Right ventricle myocardium superior (tissue), 1 donor: ENCODE measurements at places on chromosomes 1 and 21. TPM values are rescaled to one million over a fixed set of nuclear protein-coding genes. Genes with fewer than 3 reads are reported as not detected.

GRCh38 chr1:69787151-69787550 lies 219.4 kb downstream of the LRRC7 start:
- DNase-seq: peak; percentile 9

GRCh38 chr1:159743651-159744410 lies 29.4 kb upstream of the CRP start:
- DNase-seq: no peak

- DNase-seq: no peak
These were observed 41.3 kb downstream of the TTC13 start for GRCh38 chr1:230937371-230937770.

DNA sequence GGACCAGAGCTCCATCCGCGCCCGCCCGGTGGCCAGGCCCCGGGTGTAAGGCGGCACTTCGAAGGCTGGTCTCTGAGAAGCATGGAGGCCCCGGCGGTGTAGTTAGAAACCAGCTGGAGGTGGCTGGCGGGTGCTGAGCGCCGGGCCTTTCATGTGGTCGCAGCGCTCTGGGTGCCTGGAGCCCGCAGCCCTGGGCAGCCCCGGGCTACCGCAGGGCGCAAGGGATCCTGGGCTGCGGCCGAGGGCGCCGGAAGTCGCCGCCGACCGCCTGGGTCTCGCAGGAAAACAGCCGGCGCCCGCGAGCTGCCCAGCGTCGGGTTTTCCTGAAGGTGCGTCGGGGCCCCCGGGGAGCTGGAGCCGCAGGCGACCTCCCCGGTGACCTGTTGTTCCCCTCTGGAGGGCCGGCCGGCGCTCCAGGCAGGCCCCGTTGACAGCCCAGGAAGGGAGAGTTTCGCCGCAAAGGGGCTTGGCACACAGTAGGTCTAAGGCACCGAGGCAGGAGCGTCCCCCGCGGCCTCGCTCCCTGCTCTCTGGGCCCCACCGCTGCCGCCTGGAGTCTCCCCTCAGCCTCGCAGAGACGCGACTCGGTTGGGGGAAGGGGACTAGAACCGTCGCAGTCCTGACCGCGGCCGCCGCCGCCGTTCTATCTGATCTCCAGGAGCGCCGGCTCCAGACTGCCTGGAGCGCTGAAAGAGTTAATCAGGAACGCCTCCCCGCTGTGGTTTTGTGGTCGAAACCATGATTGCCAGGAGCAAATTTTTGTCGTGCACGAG lies 2.7 kb downstream of the GRHL3 start:
- DNase-seq: peak; percentile 68

- no peak for DNase-seq
These were observed 119.7 kb downstream of the C1orf21 start for GRCh38 chr1:184506481-184506880.

Gene LCE5A
- not detected for total RNA-seq

Gene CFHR1
- total RNA-seq: not detected
